Metanephros (tissue), 2 donors: ENCODE measurements at places on chromosomes 2 and 18. TPM values are rescaled to one million over a fixed set of nuclear protein-coding genes. Genes with fewer than 3 reads are reported as not detected.

The GALNT14 gene
- total RNA-seq: 31.4 TPM

The GKN2 gene
- total RNA-seq: 0.53 TPM

The SLC16A14 gene
- 10.1 TPM for total RNA-seq

The FSHR gene
- total RNA-seq: not detected

The MEP1B gene
- not detected for total RNA-seq

The TUBA4B gene
- total RNA-seq: not detected

The TACR1 gene
- 0.82 TPM for total RNA-seq

The CPO gene
- total RNA-seq: not detected

The SKOR2 gene
- not detected for total RNA-seq

The TTC27 gene
- 29.7 TPM for total RNA-seq

The SCYGR4 gene
- not detected for total RNA-seq

The COL4A3 gene
- total RNA-seq: 44.4 TPM

The PRKAG3 gene
- total RNA-seq: 5.0 TPM

The GAREM1 gene
- 27.9 TPM for total RNA-seq

The ANXA4 gene
- total RNA-seq: 65.8 TPM

The ARHGAP28 gene
- total RNA-seq: 56.5 TPM

The UPP2 gene
- 2.4 TPM for total RNA-seq

The NCKAP5 gene
- 7.5 TPM for total RNA-seq

The RESP18 gene
- total RNA-seq: not detected

The CNTNAP5 gene
- total RNA-seq: 0.58 TPM

The POTEE gene
- total RNA-seq: not detected

The NFE2L2 gene
- 89.7 TPM for total RNA-seq

The GREB1L gene
- 9.3 TPM for total RNA-seq

The TSPYL6 gene
- not detected for total RNA-seq

The LOXHD1 gene
- 2.2 TPM for total RNA-seq

The FOXI3 gene
- total RNA-seq: 0.06 TPM

The KCNK3 gene
- total RNA-seq: 6.7 TPM

The PDE1A gene
- 23.6 TPM for total RNA-seq

The ASIC4 gene
- total RNA-seq: 0.18 TPM

The C1QL2 gene
- not detected for total RNA-seq

The CACNB4 gene
- 15.1 TPM for total RNA-seq

The TGFA gene
- 13.8 TPM for total RNA-seq

The IL1RL2 gene
- 1.2 TPM for total RNA-seq

The CRYBA2 gene
- not detected for total RNA-seq

The GPR39 gene
- 4.3 TPM for total RNA-seq

The SNTG2 gene
- total RNA-seq: 1.6 TPM

The UNC80 gene
- total RNA-seq: 3.1 TPM

The ZC3H6 gene
- total RNA-seq: 12.8 TPM

The AGPS gene
- total RNA-seq: 41.7 TPM

The TMEM200C gene
- 2.9 TPM for total RNA-seq

The ZDBF2 gene
- total RNA-seq: 16.9 TPM

The CDK15 gene
- 1.3 TPM for total RNA-seq

The ABCG8 gene
- 1.4 TPM for total RNA-seq

The ECEL1 gene
- 8.1 TPM for total RNA-seq

The KATNAL2 gene
- total RNA-seq: 8.3 TPM

The SPAST gene
- 23.5 TPM for total RNA-seq

The RAB6C gene
- total RNA-seq: 0.23 TPM

The CHRND gene
- 5.5 TPM for total RNA-seq

The TMEM178A gene
- total RNA-seq: 40.5 TPM

The RIT2 gene
- total RNA-seq: 0.35 TPM
